ENCODE measurements at places on chromosomes 2 and 18.

- DNase-seq: no peak
Observed at GRCh38 chr2:121821476-121822158, 66.2 kb downstream of the TSN start.

GRCh38 chr2:145090841-145091761 is 571.2 kb upstream of the ZEB2 start:
- no peak for DNase-seq

- DNase-seq: no peak
Observed at GRCh38 chr2:224586127-224586695, 1.0 kb upstream of the CUL3 start.

GRCh38 chr18:9058406-9058805 is 44.1 kb upstream of the NDUFV2 start:
- no peak for DNase-seq

DNA sequence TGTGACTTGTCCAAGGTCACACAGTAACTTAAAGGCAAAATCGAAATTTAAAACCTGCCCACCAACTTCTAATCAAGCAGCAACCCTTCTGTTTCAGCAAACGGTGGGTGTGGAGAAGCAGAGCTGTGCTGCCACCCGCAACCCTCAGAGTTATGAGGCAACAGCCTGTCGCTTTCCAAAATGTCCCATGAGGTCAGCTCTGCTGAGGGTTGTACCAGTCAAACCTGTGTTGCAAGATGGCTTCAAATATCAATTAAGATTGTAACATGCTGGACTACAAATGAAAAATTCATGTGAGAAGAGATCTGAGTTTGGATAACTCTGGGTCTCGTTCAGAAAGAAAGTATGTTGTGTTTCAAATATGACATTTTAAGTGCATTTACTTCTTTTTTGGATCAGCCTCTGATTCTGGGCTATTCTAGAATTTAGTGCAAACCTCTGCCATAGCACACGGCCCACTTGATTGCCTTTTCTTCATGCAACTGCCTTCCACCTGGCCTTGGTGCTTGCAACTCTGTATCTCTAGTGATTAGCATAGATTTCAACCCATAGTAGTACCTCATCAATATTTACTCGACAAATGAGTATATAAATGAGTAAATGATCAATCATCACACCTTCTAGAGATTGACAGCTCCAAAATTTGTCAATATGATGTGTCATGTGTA is 69.3 kb downstream of the TIMM21 start:
- DNase-seq: no peak

- no peak for DNase-seq
Observed at GRCh38 chr2:223442847-223443246, 159.3 kb downstream of the SCG2 start.

- DNase-seq: no peak
Observed at GRCh38 chr18:67194886-67195285, 321.6 kb downstream of the DSEL start.

- DNase-seq: no peak
Observed at GRCh38 chr2:237296756-237297155, 117.2 kb downstream of the COL6A3 start.

DNA sequence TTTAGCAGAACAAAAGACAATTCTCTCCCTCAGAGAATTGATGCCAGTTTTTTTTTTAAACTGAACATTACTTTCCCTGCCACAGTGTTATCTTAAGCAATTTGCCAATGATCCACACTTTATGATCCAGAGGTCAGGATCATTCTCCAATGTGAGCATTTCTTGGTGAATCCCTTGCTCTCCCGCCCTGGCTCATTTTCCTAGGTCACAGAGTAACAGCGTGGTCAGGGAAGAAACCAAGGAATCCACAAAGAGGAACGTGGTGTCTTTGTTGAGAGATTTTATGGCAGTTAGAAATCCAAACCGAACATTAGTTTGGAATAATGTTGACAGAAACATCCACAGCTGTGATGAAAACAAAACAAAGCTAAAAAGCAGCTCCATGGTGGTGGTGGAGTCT is 250.3 kb downstream of the TTC32 start:
- no peak for DNase-seq

GRCh38 chr2:149766339-149766738 is 178.8 kb upstream of the MMADHC start:
- DNase-seq: no peak

GRCh38 chr2:78029392-78029995 is 507.3 kb upstream of the LRRTM4 start:
- DNase-seq: no peak

GRCh38 chr18:34942975-34943374 is 98.2 kb upstream of the MAPRE2 start:
- no peak for DNase-seq

GRCh38 chr2:160835166-160835565 is 325.1 kb upstream of the TANK start:
- DNase-seq: no peak

GRCh38 chr2:101827246-101827645 is 129.7 kb downstream of the MAP4K4 start:
- no peak for DNase-seq

DNA sequence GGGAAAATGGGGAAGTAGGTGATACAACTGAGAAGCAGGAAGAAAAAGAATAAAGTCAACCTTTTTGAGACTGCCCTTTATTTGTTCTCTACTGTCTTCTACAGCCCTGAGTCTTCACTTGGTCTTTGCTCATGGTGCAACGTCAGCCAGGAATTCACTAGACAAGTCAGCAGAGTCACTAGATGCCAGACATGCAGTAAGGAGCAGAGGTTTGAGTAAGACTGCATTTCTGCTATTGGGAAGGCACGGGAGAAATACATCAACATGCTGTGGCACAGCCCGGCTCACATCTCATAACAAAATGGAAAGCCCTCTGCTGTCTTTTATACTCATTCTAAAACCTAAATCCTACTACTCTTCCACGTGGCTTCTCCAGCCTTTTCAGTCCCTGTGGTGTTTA is 67.1 kb downstream of the PRELID3A start:
- DNase-seq: no peak

GRCh38 chr2:118604371-118604770 is 243.1 kb downstream of the EN1 start:
- no peak for DNase-seq

DNA sequence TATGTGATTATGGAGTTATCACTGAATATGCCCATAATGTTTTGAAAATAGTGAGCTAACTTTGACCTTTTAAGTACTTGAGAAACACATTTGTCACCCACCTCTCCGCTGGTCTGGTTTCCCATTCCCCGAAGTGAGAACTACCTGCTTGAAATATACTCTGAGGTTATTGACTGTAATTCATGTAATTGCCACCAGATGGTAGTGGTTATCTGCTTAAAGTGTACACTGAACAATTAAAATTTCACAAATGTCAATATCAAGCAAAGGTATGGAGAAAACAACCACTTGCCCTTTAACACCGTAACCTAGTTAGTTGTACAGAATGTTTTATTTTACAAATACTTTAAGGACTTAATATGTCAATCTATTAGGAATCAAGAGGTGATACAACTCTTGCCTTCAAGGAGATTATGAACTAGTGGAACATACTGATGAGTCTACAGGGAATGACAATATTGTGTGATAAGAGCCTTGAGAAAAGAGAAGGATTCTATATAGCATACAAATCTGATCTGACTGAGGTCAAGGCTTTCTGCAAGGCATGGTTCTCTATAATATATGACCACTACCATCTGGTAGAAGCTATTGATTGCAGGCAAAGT is 316.8 kb upstream of the KCNH7 start:
- DNase-seq: no peak

GRCh38 chr2:55107436-55107835 is 57.2 kb upstream of the RTN4 start:
- no peak for DNase-seq

DNA sequence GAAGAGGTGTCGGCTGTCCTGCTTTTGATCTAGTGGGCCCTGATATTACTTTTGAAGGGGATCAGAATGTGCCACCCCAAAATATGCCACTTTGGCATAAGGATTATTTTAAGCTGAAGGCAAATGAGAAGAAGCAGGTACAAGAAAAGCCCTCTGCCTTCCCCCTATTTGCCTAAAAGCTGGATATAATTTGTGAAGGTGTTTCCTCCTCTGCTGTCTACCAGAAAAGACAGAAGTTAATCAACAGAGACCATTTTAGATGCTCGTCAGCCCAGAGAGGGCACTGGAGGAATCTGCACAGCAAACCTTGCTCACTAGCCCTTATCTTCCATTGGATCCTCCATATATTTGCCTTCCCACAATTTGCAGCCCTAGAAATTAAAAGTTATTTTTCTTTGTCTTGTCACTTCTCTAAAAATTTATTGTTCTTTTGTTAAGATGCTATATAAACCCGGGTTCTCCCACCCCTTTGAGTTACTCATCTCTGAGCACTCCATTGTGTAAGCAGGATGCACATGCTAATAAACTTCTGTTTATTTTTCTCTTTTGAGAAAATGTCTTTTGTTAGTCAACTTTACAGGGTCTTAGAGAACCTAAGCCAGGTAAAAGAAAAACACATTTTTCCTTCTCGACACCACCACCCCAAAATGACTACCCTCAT is 163.2 kb upstream of the SLC1A4 start:
- DNase-seq: no peak

- DNase-seq: peak; percentile 51
Observed at GRCh38 chr18:23871410-23871809, 143.1 kb upstream of the TTC39C start.

GRCh38 chr2:7356909-7357584 is 439.8 kb downstream of the RNF144A start:
- DNase-seq: no peak

DNA sequence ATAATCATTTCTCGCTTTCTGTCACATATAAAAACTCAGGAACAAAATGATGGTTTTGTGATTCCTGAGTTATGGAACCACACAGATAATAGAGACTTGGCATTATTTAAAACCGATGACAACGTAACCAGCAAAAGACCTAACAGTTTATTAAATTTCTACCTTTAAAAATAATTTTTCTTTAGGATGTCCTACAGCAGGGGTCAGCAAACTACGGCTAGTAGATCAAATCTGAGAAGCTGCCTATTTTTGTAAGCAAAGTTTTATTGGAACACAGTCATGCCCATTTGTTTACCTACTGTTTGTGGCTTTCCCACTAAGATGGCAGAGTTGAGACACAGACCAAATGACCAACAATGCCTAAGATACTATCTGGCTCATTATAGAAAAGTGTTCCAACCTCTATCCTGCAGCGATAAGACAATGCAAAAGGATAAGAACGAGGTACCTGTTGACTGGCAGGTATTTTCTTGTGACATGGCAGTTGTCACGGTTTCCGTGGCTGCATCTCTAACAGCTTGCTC is 53.0 kb upstream of the ZFP36L2 start:
- DNase-seq: no peak

DNA sequence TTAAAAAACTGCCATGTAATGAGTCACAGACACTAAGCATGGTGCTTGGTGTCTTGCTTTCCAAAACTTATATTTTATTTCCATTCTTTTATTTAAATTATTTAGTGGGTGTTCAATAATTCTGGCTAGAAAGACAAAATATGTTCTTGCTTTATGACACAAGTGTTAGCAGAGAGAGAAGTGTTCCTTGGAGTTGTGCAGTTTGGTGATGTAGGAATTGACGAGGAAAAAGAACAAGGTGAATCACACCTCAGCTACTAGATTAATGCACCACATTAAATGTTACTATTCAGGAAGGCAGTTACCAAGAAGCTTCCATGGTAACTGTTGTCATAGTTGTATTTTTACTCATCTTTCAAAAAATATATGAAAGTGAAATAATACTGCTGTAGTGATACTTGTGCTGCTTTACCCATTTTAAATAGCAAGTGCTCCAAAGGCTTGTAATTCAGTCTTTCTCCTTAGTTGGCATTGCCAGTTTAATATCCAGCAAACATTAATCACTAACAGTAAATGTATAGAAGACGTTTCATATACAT is 28.3 kb downstream of the ADAM23 start:
- no peak for DNase-seq

- DNase-seq: peak; percentile 10
Observed at GRCh38 chr2:203533676-203534591, 1.2 kb downstream of the RAPH1 start.

- DNase-seq: no peak
Observed at GRCh38 chr18:63244607-63245006, 75.0 kb downstream of the BCL2 start.

GRCh38 chr2:128662051-128662471 is 343.4 kb upstream of the HS6ST1 start:
- DNase-seq: no peak

- no peak for DNase-seq
Observed at GRCh38 chr2:60226943-60227342, 326.5 kb downstream of the BCL11A start.

DNA sequence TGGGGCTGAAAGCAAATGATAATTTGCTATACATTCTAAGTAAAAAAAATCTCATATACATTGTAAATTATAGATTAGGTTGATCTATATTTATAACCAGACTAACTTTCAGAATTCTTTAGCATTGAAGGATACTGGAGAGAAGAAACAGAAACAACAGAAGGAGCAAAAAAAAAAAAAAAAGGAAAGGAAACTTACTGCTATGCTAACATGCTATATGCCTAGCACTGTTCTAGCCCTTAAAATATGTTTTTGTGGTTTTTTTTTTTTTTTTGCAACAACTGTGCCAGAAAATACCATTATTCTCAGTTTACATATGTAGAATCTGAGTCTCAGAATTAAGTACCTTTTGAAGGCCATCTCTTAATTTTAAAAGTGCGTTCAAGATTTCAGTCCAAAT is 204.9 kb upstream of the MC4R start:
- DNase-seq: no peak

DNA sequence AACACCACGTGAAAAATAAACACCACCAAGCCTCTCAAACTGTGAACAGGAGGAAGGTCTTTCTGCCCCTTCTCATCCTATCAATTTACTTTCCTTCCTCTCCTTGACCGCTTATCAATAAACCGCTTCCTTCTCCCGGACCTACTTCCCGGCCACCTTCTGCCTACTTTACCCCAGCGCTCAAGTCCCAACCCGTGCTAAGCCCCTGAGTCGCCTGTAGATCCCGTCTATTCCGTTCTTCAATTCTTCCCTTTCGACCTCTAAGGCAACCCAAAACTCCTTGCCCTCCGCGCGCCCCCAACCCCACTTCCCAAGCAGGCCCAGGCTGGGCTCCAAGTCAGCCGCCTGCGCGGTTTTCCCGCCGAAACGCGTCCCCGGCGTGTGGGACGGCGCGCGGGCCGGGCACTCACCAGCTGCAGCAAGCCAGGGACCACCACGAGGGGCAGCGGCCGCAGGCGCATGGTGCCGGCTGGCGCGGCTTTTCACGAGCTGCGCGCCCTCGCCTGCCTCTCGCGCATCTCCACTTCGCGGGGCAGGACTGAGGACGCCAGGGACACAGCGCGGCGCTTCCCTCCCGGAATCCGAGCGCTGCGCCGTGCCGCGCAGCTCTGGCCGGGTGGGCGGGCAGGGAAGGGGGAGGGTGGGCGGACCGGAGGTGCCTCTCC is at the start of gene NXPH2:
Gene NXPH2, minus strand, starts transcription at position 610 of the 665 bp plus-strand sequence. Its CDS starts 149 bp downstream, at position 461.
- DNase-seq: no peak

DNA sequence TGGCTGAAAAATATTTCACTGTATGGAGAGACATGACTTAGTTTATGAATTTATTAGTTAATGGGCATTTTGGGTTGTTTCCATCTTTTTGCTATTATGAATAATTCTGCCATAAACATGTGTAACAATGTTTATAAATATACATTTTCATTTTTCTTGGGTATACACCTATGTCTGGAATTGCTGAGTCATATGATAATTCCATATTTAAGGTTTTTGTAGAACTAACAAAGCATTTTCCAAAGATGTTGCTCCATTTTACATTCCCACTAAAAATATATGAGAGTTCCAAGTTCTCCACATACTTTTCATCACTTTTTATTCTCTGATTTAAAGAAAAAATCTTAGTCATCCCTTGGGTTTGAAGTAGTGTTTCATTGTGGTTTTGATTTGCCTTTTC is 108.8 kb upstream of the LRRTM4 start:
- no peak for DNase-seq

- DNase-seq: no peak
Observed at GRCh38 chr2:223050900-223051504, 988 bp upstream of the KCNE4 start.

GRCh38 chr2:219912491-219912921 is 285.1 kb downstream of the SLC4A3 start:
- DNase-seq: no peak

Data from stimulated activated CD4-positive, alpha-beta T cell treated with anti-CD3 and anti-CD28 coated beads, Interleukin-4, amount 100 ng/mL, for 24 hours (primary cell).